ENCODE measurements at places on chromosomes 2 and 18.

- DNase-seq = no peak
Measured at GRCh38 chr2:109117780-109118179, 11.2 kb upstream of the SH3RF3 start.

DNA sequence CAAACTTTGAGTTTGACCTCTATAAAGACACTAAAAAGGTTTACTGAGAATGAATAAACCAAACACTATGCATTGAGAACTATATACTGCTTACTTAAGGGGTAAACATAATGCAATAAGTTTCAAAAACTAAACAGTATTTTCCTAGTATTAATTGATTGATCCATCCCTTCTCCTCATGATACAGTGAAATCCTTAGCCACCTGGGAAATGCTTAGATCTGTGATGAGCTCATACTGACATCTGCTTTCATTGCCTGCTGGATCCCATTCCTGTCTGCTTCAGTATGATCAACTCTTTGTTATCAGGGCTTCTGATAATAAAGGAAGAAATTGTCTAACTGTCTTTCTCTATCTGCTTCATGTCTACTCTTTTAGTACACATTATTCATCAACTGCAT is 74.9 kb upstream of the UBE2E3 start:
- DNase-seq = no peak

DNA sequence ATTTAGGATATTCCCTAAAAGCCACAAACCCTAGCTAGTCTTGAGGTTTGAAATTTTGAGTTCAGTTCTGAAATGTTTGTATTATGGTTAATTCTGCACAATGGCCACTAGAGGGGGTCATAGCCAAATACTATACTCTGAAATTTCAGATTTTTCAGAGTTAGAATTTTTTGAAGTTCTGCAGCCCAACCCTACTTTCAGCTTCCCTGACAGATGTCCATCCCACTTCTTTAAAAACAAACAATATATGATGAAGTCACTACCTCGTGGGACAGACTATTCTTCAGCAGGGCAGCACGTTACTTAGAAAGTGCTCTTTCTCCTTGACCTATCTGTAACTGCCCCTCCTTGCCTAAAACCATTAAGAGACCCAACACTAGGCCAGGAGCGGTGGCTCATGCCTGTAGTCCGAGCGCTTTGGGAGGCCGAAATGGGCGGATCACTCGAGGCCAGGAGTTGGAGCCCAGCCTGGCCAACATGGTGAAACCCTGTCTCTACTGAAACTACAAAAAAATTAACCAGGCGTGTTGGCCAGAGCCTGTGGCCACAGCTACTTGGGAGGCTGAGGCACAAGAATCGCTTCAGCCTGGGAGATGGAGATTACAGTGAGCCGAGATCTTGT is 48.2 kb upstream of the PAPOLG start:
- no peak for DNase-seq

DNA sequence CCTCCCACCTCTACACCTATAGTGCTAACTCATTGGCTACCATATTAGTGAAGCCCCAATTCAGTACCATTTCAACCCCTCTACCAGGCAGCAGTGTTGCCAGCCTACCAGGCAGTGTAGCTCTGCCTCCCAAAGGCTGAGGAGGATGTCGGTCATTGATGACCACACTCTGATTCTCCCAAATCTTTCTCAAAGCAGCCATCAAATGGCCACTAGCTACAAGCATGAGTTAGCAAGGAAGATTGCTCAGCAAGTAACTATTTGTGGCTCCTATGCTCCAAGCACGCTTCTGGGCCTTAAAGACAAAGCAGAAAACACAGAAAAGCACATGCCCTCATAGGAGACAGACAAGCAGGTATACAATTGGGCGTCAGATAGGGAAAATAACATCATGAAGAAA is 42.7 kb upstream of the AFF3 start:
- no peak for DNase-seq

- DNase-seq = no peak
Measured at GRCh38 chr2:106972782-106973181, 86.8 kb upstream of the ST6GAL2 start.

GRCh38 chr2:23385351-23385747 is 370 bp downstream of the KLHL29 start:
- DNase-seq = no peak

GRCh38 chr2:219628986-219629901 is 1.8 kb downstream of the SLC4A3 start:
- no peak for DNase-seq

GRCh38 chr18:54233747-54234146 is 9.3 kb upstream of the MBD2 start:
- no peak for DNase-seq

All from stimulated activated CD4-positive, alpha-beta T cell treated with anti-CD3 and anti-CD28 coated beads, Interleukin-12 subunit alpha, Interleukin-12 subunit beta, amount 100 ng/mL, for 24 hours (primary cell).